H54 (cell line): ENCODE measurements at places on chromosomes 3 and 15.

GRCh38 chr15:58419803-58420524 is 11.8 kb upstream of the LIPC start:
- no peak for DNase-seq

- DNase-seq, result no peak
Measured at GRCh38 chr15:99983171-99983885, 250.1 kb upstream of the LYSMD4 start.

DNA sequence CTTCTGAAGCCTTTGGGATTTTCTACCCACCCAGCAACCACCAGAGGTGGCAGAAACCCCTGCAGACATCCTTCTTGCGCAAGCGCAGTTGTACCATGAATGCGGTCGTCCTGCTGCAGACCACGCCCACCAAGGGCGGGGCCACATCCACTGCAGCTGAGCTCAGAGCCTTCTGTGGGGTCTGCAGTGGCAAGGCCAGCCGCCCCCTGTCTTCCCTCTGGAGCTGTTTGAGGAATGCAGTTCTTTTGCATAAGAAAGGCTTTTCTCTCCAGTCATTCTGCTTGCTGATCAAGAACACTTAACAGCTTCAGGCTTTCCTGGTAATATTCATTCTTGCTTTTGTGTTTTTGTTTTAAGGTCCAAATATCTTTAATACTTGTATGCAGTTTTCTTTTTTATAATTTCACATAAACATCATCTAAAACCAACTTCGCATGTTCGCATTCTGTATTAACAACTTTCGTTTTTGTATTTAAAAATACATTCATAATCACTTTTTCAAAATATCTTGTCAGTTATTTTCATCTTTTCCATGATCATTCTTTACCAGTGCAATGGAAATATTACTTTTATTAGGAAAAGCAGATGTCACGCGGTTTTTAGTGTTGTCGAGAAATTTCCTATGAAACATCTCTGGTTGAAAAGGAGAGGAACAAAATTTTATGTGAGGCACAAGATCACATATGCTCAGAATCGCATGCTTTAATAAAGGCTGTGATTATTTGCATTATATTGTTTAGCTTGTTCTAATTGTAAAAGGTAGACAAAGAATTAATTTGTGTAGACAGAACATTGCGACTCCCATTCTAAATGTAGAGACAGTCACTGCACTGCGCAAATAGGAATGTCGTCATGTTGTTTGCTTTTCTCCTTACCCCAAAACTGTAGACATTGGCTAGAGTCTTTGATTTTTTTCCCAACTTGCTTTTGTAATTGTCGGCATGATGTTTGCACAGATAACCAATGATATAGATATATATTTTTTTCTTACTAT is 98.1 kb upstream of the SNRPN start:
- DNase-seq, result no peak

DNA sequence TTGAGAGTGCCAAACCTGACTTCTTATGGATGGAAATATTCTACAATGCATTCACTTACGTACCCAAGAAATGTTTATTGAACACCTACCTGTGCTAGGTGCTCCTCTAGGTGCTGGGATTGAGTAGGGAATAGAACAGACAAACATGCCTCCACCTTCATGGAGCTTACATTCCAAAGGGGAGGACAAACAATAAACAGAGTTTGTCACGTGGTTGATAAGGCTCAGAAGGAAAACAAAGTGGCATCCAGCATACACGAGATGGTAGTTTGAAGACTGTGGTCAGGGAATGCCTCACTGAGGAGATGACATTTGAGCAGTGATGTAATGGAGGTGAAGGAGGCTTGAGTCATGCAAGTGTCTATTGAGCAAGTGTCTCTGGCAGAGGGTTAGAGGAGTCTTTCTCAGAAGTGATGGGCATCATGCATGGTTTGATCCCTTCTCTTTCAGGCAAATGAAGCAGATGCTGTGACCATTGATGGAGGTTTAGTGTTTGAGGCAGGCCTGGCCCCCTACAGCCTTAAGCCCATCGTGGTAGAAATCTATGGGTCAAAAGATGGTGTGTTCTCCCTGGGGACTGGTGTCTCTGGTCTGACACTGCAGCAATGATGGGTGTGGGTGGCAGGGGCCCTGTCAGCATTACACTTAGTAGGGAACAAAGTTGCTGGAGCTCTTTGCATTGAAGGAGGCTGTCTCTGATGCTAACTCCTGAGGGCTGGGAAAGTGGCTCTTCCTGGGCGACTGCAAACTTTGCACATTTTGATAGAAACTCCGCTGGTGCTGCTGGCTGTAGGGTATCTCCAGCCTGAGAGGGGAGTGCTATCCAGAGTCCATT is 29.7 kb upstream of the TOPBP1 start:
- DNase-seq, result no peak

DNA sequence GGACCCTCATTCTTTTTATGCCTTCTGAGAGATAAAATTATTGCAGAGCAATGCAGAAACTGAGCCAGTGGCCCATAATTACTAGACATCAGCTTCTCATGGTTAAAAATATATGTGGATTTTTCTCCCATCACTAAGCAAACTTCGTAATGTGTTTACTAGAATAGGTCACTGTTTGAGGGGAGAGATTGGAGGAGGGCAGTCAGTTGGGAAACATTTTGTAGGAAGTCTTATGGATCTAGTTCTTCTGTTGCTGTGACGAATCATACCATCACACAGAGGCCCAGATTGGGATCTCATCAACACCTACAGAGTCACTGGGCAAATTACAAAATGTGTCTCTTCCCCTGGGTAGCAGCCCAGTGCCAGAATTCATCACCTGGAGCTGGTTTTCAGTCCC is 81.4 kb downstream of the PDE8A start:
- no peak for DNase-seq

- DNase-seq, result no peak
Measured at GRCh38 chr3:299590-300301, 103.2 kb downstream of the CHL1 start.

GRCh38 chr3:136135039-136135802 is 60.9 kb downstream of the MSL2 start:
- no peak for DNase-seq
